ENCODE measurements at places on chromosomes 16 and 17. TPM values are rescaled to one million over a fixed set of nuclear protein-coding genes. Genes with fewer than 3 reads are reported as not detected.

Gene CCL16
- 0.10 TPM for polyA plus RNA-seq

Gene C16orf54
- 0.20 TPM for polyA plus RNA-seq

GRCh38 chr16:67964477-67965131, 3.8 kb downstream of the SLC12A4 start:
- no peak for DNase-seq

GRCh38 chr16:9345880-9346279, 254.4 kb downstream of the HAPSTR1 start:
- no peak for DNase-seq

Gene G6PC1
- 0.52 TPM for polyA plus RNA-seq

GRCh38 chr17:14818469-14818868, 446.7 kb downstream of the PMP22 start:
- no peak for DNase-seq

Gene CD300E
- 0.26 TPM for polyA plus RNA-seq

Gene GPR142
- 0.40 TPM for polyA plus RNA-seq

GRCh38 chr16:86761111-86762031, 183.0 kb downstream of the FOXL1 start:
- no peak for DNase-seq

DNA sequence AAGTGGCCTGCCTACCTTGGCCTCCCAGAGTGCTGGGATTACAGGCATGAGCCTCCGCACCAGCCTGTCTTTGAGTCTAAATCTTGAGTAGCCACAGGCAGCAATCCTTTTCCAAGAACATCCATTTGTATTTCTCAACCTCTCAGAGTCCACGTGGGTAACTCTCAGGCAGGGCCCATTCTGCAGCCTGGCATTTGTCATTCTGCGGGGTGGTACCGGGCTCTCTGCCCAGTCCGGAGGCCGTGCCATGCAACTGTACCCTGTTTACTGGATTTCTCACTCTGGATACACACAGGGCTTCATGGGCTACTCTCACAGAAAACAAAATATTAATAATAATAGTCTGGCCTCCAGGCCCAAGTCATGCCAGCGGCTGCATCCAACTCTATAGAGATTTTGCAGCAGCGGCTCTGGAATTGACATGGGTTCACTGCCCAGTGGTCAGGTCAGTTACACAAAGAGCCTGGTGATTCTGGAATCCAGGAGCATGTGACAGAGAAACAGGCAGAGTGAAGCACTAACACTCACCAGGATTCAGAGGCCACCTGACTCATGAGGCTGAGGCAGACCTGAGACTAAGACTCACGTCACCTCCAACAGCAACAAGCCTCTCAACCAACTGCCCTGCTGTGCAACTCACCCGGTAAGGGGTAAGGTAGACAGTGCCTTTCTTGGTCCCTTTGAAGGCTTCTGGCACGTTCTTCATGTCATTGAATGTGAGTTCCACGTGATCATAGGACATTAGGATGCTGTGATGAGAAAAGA, 4.0 kb downstream of the WBP2 start:
- DNase-seq, result no peak

Gene GRAP
- polyA plus RNA-seq, result 2.4 TPM

GRCh38 chr17:40480501-40481003, 20.9 kb downstream of the TNS4 start:
- no peak for DNase-seq

GRCh38 chr16:56475201-56475600, 23.8 kb downstream of the OGFOD1 start:
- no peak for DNase-seq
